ENCODE measurements at places on chromosomes 11 and 22.

- DNase-seq = no peak
These were observed 95.4 kb upstream of the GALNT18 start for GRCh38 chr11:11717064-11717725.

DNA sequence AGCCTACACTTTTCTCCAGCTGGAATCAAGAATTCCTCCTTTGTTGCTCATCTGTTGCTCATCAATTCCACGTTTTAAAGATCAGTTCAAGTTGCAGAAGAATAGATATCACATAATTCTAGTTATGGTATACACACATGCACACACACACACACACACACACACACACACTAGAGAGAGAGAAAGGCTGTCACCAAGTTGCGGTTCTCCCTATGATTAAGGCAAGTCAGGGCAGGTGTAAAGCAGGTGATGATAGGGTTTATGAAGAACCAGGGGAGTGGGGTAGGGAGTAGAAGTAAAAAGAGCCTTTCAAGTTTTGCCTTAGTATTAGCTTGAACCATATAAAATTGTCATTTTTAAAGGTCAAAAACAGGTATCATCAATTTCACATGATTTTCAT, 31.7 kb upstream of the TMPRSS4 start:
- DNase-seq = no peak

DNA sequence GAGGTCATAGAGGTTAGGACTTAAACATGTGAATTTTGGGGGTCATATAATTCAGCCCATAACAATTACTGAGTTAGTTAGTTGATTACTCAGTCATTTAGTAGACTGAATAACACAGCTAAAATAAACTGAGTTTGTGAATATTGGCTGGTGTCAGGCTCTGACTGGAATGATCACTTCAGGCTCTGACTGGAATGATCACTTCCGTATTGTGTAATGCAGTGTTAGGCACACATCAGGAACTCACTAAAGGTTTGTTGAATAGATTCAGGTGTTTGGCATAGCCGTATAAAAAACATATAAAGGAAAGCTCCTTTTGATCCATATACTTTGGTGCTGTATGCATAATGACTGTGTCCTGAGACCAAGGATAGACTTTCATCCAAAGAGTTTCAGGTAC, 610.5 kb downstream of the INSC start:
- DNase-seq = no peak

- no peak for DNase-seq
These were observed 36.4 kb downstream of the PITPNB start for GRCh38 chr22:27882507-27883290.

DNA sequence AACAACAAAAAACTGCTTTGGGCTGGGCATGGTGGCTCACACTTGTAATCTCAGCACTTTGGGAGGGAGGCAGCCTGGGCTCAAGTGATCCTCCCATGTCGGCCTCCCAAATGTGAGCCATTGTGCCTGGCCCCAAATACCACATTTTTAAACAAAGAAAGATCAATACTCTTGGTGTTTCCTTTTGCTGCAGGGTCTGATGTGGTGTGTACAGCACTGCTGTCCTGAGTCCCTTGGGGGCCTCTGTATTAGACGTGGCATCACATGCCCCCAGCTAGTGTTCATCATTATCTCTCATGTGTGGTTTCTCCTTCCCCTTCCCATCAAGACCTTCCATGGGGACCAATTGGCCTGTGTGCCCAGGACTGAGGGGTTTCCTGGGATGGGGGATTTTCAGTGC, 20.5 kb upstream of the XBP1 start:
- no peak for DNase-seq

GRCh38 chr22:48068323-48068885, 1306.0 kb downstream of the TBC1D22A start:
- DNase-seq = no peak

GRCh38 chr22:23251445-23252093, 71.3 kb downstream of the BCR start:
- DNase-seq = no peak

DNA sequence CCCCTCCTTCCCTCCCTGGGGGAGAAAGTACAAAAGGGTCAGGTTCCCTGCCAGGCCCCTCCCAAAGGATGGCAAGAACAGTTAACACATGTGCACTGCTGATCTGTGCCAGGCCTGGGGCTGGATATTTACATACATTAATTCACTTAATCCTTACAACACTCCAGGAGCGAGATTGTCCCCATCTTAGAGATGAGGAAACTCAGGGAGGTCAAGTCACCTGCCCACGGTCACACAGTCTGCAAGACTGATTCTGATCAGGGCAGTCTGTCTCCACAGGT, 36.5 kb downstream of the NECTIN1 start:
- DNase-seq = no peak

DNA sequence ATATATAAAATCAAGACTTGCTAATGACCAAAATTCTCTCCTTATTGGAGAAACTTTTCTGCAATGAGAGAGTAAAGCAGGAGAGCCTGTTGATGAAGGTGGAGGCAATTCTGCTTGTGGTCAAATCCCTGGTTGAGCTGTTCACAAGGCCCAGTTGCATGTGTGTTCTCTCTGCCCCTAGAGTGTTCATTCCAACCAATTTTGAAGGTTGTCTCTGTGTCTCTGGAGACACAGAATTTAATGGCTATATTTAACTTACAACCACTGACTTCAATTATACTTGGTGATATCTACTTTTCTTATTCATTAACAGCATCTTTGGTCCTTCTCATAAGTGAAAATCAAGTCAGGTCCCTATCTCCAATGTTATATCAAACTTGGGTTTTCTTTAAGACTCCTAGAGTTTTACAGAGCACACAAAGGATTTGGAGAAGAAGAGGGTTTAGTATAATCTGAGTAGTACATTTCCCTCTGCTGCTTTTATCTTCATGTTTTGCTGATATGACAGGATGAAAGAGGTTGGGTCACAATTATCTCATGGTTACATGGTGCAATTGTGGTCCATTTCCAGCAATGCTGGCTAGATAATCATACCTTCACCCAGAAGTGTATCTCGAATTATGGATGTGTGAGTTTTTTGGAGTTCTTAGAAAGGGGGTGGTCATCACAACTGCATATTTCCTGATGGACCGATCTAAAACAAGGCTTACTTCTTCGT, 4.0 kb downstream of the OOSP4A start:
- DNase-seq = no peak

DNA sequence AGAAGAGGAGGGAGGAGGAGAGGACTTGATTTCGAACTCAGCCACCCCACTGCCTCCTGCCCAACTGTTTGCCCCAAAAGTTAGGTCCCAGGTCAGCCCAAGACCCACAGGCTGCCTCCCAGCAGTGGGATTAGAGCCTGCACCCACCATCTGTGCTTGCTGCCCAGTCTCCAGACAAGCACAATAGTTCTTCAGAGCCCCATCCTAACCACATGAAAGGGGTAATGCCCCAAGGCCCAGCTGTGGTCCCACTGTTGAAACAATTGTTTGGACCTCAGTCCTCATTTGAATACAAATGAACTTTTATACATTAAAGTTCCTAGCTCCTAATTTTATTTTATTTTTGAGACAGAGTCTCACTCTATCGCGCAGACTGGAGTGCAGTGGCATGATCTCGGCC, 5.4 kb upstream of the VPS51 start:
- DNase-seq = no peak

GRCh38 chr11:68694431-68695297, 10.3 kb downstream of the GAL start:
- DNase-seq = no peak

DNA sequence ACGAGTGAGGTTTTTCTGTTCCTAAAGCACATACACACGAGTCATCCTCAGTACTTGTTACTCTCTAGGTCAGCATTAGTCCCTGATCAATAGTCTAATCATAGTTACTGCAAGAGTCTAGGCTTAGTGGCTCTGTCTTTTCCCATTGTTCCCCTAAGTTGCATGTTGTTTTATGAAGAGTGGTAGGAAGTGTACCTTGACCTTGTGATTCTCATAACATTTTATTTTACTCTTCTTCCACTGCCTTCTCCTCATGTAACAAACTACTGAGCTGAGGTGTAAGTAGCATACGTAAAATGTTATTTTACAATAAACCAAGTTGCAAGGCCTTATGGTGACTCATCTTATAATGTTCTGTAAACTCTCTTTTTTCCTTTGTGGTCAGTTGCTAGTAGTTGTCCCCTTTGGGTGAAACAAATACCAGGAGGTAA, 15.0 kb downstream of the METTL15 start:
- no peak for DNase-seq

DNA sequence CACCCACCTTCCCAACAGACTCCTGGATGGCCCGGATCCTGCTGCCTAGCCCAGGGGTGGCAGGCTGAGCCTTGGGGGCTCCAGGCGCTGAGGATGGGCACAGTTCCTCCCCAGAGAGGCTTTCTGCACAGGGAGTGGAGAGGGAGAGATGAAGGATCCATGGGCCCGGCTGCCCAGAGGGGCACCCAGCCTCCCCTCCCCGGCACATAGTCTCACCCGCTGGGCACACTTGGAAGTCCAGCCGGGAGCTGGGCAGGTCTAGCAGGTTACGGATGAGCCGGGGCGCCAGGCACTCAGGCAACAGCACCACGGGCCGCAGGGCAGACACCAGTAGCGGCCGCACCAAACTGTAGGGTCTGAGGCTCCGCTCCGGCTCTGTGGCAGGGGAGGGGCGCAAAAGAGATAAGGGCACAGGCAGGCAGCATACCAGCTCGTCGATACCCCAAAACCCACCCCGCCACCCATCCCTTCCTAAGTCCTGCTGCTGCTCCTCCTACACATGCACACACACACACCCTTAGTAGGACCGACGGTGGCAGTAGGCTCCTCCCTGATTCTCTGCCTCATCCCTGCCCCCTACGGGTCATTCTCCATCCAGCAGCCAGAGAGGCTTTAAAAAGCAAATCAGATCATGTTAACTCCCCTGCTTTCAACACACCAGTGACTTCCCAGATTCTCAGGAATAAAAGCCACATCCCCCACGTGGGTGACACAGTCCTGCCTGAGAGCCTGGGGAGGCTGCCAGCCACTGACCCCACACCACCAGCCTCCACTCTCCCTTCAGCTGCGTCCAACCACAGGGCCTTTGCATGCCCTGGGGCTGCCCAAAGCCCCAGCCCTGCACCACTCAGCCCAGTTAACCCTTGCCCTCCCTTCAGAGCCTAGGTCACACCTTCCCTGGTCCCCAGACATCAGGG, 6.5 kb upstream of the MFNG start:
- DNase-seq = peak; percentile 76
